Stimulated activated CD8-positive, alpha-beta memory T cell treated with anti-CD3 and anti-CD28 coated beads, Interleukin-7, amount 100 ng/mL, for 24 hours (primary cell): ENCODE measurements at places on chromosomes 3 and 15.

DNA sequence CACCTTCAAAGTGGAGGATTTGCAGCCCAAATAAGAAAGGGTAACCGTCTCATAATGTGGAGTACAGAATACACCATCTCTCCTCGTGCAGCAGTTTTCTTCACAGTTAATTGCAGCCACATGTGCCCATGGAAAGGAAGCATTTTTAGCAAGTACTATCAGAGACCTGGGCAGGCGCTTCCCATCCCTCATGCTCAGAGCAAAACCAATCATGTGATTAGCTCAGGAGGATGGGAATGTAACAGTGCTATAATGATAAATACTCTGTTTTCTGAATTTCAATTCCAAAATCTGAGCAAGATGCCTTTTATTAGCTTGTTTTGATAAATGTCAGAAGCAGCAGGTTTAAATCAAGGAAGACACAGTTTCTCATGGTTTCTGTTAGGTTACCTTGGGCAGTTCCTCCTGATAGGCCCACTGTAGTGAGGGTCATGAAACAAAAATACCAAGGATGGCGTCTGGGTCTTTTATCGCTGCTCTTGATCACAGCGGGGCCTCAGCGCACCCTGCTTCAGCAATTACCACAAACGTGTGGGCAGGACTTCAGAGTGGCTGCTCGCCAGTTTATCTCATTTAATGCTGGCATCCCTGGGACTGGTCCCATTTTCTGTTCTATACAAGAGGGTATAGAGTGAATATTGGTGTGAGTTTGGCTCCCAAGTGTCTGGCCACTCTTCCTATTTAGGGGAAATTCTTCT lies 92.6 kb upstream of the VGLL4 start:
- DNase-seq, result no peak

DNA sequence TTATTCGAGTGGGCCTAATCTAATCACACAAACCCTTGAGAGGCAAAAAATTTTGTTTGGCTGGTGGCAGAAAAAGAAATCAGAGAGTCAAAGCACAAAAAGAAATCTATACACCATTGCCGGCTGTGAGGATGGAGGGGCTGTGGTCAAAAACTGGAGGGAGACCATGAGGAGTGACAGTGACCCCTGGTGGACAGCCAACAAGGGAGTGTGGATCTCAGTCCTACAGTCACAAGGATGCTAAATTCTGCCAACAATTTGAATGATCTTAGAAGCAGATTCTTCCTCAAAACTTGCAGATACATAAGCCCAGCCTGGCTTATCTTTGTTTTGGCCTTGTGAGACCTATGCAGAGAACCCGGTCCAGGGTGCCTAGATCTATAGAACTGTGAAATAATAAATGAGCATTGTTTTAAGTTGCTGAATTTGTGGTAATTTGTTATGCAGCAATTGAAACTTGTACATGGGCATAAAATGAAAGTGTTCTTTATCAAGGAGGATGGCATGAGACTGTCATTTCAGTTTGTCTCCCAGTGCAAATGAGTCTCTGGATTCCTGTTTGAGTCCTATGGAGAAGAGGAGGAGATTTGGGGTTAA lies 103.0 kb upstream of the ARHGEF26 start:
- DNase-seq, result peak; percentile 5

- DNase-seq, result no peak
Measured at GRCh38 chr15:61084944-61085367, 144.1 kb downstream of the RORA start.

DNA sequence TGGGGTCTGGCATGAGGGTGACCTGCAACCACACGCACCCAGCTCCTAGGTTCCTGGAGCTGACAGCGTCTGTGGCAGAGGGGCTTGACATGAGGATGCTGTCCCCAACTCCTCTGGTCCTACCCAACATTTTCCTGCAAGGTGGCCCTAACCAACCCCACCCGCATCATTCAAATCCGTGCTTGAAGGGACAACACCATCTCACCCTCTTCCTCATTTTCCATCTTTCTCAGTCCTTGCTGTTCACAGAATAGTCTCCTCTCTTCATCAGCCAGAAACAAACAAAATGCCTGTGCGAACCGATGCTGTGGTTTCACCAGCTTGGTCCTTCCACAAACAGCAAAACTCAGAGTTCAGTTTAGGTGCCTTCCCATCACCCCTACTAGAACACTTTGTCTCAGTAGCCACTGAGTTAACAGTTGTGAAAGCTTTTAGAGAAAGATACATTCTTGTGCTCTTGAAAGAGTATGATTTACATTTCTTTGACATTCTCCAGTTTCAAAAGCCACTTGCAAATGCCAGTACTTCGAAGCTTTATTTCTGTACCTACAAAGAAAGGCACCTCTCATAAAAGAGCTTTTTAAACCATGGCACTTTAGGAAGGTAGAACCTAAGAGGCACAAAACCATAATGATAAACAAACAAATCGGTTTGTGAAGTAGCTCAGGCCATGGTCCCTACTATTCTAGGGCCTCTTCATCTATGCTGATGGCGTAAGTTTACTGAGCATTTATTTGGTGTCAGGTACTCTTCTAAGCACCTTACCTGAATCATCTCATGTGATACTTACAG lies 360.1 kb downstream of the SHQ1 start:
- DNase-seq, result no peak

DNA sequence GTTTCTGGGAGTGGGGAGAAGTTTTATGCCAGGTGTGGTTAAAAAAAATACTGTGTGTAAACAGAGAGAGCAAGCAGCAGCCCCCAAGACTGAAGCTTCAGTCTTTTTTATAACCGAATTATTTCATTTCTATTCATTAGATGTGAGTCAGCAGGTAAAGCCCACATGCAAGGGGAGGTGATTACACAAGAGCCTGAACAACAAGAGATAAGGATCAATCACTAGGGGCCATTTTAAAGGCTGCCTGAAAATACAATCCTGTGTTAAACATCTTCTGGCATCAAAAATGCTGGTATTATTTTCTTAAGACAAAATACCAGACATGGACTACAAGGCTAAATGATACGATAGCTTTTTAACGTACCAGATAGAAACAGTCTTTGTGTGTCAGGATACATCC lies 217.3 kb downstream of the SUCLG2 start:
- no peak for DNase-seq

DNA sequence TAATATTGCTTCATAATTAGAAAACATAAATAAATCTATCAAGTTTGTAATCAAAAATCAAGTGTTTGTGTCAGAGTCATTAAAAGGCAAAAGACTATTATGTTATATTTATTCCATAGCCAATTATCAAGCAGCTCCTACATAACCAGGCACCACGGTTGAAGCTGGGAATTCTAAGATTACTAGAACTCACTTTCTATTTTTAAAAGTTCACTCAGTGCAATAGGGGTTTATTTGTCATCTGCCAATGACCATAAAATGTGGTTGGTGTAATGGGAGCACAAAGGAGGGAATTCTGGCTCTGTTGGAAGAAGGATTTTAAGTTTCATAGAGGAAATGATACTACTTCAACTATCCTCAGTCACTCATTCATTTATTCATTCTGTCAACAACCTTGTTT lies 57.7 kb downstream of the TRIM69 start:
- no peak for DNase-seq
